Activated CD8-positive, alpha-beta memory T cell treated with anti-CD3 and anti-CD28 coated beads for 24 hours (primary cell): ENCODE measurements at places on chromosomes 12 and 14.

- DNase-seq = peak; percentile 67
These were observed 85.6 kb downstream of the SYNE2 start for GRCh38 chr14:63938198-63939005.

- DNase-seq = no peak
These were observed 55.8 kb downstream of the TNFAIP2 start for GRCh38 chr14:103179094-103179493.

- peak; percentile 70 for DNase-seq
These were observed 3.6 kb downstream of the SMARCD1 start for GRCh38 chr12:50088577-50089335.

GRCh38 chr12:115752156-115752555 is 525.3 kb downstream of the MED13L start:
- no peak for DNase-seq

- DNase-seq = no peak
These were observed 3.2 kb upstream of the CRIP1 start for GRCh38 chr14:105483300-105484068.

GRCh38 chr14:101066826-101067510 is 163.4 kb upstream of the RTL1 start:
- DNase-seq = no peak

DNA sequence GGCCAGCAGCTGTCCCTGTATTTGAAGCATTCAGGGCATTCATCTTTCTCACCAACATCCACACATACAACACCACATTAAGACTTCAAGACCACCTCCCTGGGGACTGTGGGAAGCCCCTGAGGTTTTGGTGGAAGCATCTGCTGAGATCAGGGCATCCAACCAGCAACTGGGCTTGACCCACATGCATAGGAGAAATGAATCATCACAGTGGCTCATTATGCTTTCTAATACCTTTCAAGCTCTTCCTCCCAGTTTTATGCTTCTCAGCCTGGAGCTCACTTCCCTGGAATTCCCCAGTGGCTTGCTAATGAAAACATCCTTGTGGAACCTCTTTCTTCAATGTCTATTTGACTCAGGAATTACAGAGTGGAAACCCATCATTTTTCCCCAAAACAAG is 21.4 kb upstream of the CMKLR1 start:
- DNase-seq = no peak

DNA sequence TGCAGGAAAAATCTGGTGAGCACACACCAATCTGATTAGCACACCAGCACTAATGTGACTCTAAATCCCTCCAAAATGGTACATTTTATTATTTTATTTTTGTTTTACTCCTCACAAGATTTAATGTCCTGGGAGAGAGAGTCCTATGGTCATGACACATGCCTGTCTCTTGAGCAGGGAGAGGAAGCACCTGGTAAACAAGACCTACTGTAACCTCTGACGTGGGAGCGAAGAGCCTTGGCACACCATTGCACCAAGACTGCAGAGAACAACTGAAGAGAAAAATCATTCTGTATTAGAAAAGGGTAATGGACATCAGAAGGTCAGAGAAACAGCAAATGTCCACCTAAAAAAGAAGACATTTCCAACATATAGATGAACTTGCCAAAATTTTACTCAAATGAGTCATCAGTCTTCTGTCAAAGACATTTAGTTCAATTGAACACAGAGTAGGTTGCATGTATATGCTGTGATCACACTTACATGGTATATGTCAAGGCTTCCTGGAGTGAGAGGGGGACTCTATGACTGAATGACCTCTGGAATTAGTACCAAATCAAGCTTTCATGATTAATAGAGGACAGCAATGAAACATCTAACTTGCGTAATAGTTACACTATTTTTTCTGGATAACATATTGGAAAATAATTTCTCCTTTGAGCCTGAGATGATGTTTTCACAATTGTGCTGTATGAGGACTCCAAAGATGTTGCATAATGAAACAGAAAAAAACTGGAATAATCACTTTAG is 186.9 kb upstream of the FLRT2 start:
- DNase-seq = no peak

- peak; percentile 71 for DNase-seq
These were observed 82.9 kb upstream of the STXBP6 start for GRCh38 chr14:25132732-25133422.

- no peak for DNase-seq
These were observed 16.0 kb upstream of the RNASE10 start for GRCh38 chr14:20489093-20489994.

DNA sequence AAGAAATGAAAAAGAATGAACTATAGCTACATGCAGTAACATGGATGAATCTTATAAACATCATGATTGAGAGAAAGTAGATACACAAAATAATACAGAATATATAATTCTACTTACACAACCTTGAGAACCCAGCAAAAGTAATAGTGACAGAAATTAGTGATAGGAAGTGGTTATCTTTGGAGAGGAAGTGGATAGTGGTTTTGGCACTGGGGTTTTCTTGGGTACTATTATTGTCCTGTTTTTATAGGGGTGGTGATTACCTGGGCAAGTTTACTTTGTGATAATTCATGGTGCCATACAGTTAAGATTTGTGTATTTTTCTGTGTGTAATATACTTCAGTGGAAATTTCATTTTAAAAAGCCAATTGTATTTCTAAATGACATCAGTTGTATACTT is 352.7 kb downstream of the AEBP2 start:
- no peak for DNase-seq

- DNase-seq = no peak
These were observed 2.1 kb upstream of the IL23A start for GRCh38 chr12:56336361-56337167.

- no peak for DNase-seq
These were observed 136.7 kb downstream of the ZNF664 start for GRCh38 chr12:124109760-124110159.

GRCh38 chr14:24080142-24080530 is 8.8 kb downstream of the CPNE6 start:
- DNase-seq = no peak

GRCh38 chr14:91125271-91125660 is 11.4 kb downstream of the DGLUCY start:
- no peak for DNase-seq

GRCh38 chr12:72146495-72146894 is 125.7 kb upstream of the TRHDE start:
- DNase-seq = no peak

DNA sequence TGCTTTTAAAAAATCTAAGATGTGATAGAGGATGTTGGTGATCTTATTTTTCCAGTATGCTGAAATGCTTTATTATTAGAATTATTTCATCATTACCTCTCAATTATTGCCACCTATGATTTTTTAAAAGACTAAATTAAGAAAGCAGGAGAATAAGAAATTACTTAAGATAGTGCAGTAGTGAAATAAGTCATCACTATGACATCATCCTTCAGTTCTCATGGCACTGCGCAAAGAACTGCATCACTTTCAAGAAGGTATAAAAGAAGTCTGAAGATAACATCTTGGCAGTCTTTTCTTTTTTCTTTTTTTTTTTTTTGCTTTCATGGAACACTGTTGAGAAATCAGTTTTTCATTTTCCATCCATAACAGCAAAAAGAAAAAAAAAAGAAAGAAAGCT is 24.4 kb downstream of the NT5DC3 start:
- DNase-seq = no peak

DNA sequence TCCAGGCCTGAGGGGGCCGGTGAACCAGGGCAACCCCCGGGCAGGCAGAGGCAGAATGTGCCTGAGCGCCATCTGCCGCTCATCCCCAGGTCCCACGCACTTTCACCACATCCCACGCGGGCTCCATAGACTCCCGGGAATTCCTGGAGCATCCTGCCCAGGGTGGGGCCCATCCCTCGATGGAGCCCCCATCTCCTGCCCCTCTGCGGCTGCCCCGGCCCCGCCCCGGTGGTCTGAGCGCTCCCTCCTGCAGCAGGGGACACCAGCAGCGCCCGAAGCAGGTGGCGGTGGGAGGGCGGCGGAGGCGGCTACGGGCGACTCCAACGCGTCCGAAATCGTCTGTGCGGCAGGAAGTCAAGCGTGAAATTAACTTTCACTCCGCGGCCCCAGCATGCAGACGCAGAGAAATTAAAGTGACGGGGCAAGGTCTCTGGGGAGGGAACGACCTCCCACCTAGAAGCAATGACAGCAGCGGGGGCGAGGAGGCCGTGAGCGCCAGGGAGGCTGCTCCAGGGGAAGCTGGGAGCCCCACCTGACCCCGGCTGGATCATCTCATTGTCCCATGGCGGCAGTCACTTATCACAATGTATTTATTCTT is 122.2 kb downstream of the NCOR2 start:
- DNase-seq = no peak

DNA sequence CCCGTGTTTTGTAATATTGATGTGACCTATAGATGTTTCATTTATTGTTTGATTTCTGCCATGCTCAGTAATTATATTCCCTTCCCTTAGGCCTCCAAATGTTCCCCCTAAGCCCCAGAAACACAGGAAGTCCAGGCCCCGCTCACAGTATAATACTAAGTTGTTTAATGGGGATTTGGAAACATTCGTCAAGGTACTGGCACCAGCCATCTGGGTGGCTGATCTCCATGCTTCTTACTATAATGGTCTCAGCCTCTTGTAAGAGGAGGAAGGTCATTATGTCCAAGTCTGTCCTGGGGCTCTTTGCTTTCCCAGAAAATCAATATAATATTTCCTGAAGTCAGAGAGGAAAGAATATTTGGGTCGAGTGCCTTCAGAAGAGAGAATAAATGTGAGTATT is 130.9 kb downstream of the KICS2 start:
- no peak for DNase-seq

DNA sequence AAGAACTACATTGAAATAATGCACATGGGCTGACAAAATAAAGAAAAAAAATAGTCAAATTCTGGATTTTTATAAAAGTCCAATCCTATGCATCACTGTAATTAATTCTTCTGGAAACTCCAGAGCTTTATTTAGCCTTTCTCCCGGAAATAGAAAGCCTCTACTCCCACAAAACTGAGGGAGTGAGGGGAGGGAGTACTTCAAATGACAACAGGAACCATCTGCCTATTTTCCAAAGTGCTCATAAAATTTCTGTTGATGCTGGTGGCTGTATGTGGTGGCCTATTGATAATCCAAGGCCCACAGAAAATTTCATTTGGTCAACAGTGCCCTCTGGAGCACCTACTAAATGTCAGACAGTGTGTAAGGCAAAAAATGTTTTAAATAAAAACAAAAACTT is 64.6 kb downstream of the KIF21A start:
- no peak for DNase-seq

DNA sequence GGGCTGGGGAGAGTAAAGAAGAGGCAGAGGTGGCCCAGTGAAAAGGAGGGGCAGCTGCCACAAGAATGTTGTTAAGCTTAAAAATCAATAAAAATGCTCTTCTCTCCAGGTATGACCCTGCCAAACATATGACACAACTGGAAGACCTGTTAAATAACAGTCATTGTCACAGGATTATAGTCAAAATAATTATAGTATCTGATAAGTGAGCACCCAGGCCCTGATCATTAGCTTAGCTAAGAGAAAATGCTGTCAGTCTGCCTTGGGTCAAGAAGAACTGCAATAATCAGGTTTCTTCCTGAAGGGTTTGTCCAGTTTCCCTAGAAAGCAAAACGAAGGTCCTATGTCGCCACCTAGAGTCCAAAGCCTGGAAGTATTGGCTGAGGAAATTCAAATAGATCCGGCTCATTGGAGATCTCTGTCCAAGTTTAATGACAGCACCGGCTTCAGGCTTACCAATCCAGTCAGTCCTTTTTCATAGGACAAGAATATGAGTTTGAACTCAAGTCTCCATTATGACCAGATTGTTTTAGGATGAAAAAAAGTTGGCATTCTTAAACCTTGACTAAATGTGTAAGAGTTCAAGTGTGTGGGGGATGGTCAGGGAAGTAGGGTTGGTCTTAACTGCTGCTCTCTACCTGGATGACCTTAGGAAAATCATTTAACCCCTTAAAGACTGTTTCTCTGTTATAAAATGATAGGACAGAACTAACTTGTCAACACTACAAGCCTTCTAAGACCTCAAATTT is 22.5 kb upstream of the NKX2-8 start:
- DNase-seq = no peak

- DNase-seq = no peak
These were observed 90.0 kb downstream of the RMST start for GRCh38 chr12:97552410-97553121.

DNA sequence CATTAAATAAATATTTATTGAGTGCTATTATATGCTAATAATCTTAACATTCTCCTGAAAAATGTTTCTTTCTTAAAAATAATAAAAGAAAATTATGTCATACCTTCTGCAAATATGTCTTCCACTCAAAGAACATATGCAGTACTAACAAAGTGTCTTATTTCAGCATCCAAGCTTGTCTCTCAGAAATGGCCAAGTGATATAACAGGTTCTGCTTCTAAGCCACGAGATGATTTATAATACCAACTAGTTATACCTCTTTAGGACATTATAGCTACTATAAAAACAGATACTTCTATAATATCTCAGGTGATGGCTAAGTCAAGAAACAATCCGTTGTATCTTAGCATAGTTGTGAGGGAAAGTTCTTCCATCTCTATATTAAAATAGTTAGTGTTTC is 128.1 kb upstream of the ARID2 start:
- DNase-seq = no peak

- no peak for DNase-seq
These were observed 226.8 kb downstream of the FBXL14 start for GRCh38 chr12:1367331-1368291.

DNA sequence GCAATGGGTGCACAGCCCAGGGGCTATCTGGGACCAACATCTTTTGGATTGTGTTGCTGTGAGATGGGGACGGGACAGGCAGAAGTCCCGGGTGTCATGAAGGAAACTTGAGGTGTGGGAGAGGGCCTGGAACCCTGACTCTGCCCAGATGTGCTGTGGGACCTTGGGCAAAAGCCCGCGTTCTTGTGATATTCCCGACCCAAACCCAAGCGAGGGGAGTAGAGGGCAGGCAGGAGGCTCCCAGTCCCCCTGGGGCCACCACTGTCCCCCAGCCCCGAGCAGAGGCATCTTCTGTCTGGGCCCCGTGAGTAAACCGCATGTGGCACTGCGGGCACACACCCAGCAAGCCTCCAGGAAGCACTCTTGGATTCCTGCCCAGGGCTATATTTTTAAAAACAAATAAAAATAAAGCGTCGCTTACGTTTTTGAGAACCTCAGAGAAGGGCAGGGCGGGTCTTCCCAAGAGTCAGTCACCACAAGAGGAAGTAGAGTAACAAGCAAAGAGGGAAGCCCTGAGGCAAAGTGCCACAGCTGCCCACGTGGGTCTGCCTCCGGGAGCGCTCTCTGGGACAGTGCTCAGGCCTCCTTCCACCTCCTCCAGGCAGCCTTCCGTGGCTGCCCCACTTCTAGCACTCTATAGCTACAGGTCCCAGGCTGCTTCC is 39.5 kb downstream of the BEGAIN start:
- DNase-seq = no peak

DNA sequence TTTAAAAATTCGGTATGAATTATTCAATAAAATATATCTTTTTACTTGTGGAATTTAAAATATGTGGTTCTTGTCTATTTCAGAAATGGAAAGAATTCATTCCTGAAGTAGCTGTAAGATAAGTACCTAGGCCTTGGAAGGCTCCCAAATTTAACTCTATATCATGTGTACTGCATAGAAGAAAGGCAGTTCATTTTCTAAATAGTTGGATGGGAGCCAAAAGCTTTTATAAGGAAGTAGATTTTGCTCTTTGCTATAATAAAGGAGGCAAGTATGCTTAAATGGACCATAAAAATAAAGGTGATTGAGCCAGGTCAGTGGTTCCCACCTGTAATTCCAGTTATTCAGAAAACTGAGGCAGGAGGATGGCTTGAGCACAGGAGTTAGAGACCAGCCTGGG is 187.5 kb downstream of the ATXN7L3B start:
- DNase-seq = no peak
